Chondrocyte (in vitro differentiated cells): ENCODE measurements at places on chromosomes 4 and X. TPM values are rescaled to one million over a fixed set of nuclear protein-coding genes. Genes with fewer than 3 reads are reported as not detected.
A peak's percentile ranks its signal among the peaks of the same experiment; 100 is the strongest.

PNMA3 gene
- 0.12 to 0.67 TPM (median 0.67 TPM) in 3 replicates for total RNA-seq

F9 gene
- total RNA-seq, result not detected in 3 replicates

DNA sequence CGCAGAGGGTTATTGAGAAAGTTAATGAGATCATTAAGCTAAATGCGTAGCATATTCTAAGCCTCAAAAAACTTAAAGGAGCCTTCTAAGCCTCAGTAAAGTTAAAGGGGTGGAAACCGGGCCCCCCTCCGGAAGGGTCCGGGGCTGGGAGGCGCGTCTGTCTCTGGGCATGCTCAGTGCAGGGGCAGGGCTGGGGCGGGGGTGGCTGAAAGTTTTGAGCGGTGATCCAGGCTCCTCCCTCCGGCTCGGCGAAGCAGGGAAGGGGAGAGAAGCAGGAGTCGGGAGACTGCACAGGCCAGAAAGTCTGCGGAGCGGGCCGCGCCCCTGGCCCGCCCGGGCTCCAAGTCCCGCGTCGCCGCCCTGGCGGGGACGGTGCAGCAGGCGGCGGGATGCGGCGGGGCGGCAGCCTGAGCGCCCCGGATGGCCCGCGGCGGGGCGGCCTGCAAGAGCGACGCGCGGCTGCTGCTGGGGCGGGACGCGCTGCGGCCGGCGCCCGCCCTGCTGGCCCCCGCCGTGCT, at the start of gene EVC:
TSS of gene EVC (plus strand) at position 241 of the 518 bp plus-strand sequence. CDS start at position 421, 180 bp downstream.
- H3K4me3 ChIP-seq, result peak within 1 kb of the TSS; percentile 85
- DNase-seq, result no peak
- H3K27ac ChIP-seq, result peak within 1 kb of the TSS; percentile 96
- H3K4me1 ChIP-seq, result peaks cover 61% of the 10 kb centered on the region
- peaks cover 8% of the 10 kb centered on the region for H3K36me3 ChIP-seq
- no peaks in the 10 kb centered on the region for H3K27me3 ChIP-seq

DNA sequence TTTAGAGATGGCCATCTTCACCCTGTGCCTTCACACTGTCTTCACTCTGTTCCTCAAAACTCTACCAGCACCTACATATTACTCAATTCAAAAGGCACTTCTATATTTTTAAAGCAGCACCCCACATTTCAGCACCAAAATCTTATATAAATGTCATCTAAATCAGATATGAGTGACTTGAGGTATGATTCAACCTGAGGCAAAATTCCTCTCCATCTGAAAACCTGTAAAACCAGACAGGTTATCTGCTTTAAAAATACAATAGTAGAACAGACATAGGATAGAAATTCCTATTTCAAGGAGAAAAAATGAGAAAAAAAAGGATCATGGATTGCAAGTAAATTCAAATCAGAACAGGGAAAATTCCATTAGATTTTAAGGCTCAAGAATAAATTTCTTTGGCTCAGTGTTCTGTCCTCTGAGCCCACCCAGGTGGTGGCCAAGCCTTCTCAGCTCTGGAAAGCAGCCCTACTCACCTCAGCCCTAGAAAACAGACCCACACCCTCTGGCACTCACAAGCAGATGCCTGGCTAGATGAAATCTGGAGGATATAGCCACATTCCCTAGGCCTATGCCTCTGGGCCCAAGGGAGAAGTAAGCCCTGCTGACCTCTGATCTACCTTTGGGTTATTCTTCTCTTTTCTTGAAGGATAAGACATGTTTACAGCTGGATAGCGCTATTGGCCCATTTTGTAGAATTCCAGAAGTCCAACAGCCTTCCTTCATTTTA, 240.4 kb upstream of the ZCCHC13 start:
- DNase-seq, result no peak
- H3K27ac ChIP-seq, result no peak overlapping the region
- no peaks in the 10 kb centered on the region for H3K4me1 ChIP-seq
- peaks cover 2% of the 10 kb centered on the region for H3K36me3 ChIP-seq
- no peaks in the 10 kb centered on the region for H3K27me3 ChIP-seq

- DNase-seq, result no peak
- peaks cover 8% of the 10 kb centered on the region for H3K27me3 ChIP-seq
- no peak overlapping the region for H3K4me3 ChIP-seq
- H3K27ac ChIP-seq, result no peak overlapping the region
- H3K36me3 ChIP-seq, result no peaks in the 10 kb centered on the region
- H3K4me1 ChIP-seq, result no peaks in the 10 kb centered on the region
Observed at GRCh38 chr4:84032372-84032771, 466.7 kb downstream of the NKX6-1 start.

SPANXA1 gene
- not detected in 3 replicates for total RNA-seq

DNA sequence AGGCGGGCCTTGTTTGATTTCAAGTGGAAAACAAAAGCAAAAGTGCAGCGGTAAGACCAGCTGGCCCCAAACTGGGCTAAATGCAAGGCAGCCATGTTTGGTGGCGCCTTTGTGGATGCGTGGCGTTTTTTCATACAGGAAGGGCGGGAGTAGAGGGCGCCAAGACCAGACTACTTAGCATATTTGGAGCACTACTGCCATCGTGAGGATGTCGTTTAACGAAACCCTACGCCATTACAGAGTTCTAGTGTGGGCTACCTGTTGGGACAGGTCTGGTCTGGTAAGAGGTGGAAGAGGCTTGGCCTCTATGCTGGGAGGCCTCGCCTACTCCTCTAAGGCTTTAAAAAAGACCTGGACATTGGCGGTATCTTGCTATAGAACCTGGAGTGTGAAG, 230.7 kb upstream of the STK26 start:
- no peak overlapping the region for H3K27ac ChIP-seq
- no peaks in the 10 kb centered on the region for H3K4me1 ChIP-seq
- DNase-seq, result no peak
- H3K27me3 ChIP-seq, result no peaks in the 10 kb centered on the region
- H3K4me3 ChIP-seq, result no peak overlapping the region
- peaks cover 3% of the 10 kb centered on the region for H3K36me3 ChIP-seq
